ENCODE measurements at places on chromosomes 7 and 10.

GRCh38 chr10:61417661-61418060, 35.5 kb downstream of the TMEM26 start:
- DNase-seq: no peak

DNA sequence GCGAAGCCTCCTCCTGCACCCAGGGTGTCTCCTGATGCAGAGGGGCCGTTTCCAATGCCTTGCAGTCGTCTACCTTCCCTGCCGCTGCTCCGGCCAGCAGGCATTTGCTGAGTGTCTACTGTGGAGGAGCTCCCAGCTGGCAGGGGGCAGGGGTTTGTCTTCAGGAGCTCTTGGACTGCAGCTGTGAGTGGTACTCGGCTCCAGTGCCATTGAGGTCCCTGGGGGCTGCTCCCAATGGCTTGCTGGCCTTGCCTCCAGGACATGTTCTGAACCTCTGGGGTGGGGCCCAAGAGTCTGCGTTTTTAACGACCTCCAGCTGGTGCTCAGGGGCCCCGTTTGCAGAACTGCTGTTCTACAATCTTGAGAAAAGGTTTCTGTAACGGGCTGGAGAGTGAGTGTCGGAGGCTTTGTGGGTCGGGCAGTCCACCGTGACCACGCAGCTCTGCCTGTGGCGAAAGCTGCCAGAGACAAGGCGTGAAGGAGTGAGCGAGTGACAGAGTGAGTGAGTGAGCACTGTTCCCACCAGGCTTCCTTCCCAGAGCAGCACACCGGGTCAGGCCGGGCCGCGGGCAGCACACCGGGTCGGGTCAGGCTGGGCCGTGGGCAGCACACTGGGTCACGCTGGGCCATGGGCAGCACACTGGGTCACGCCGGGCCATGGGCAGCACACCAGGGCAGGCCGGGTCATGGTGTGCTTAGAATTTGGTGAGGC, 520.2 kb downstream of the PTPRN2 start:
- no peak for DNase-seq

GRCh38 chr10:88012641-88013040, 149.2 kb downstream of the PTEN start:
- DNase-seq: no peak

GRCh38 chr10:119209035-119209735, 1.8 kb downstream of the GRK5 start:
- DNase-seq: peak; percentile 49

DNA sequence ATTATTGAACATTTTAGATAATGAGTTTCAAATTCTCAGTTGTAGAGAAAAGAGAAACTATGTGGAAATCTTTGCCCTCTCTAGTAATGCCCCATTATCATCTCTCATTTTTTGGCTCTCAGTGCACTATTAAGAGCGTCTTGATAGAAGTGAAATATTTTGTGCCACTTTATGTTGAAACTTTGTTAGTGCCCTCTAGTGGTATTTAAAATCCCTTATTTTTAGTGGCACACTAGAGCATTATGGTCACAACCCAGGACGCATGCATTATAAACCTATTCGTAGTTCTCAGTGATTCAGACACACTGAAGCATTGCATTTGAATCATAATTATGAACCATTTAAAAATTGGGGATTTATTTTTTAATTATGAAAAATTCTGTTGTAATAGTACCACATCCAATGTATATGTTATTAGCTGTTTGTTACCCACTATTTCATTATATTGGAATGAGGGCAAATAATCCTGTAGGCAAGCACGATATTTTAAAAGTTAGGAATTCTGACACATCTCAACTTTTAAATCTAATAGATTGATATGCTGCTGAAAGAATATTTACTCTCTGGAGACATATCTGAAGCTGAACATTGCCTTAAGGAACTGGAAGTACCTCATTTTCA, 21.9 kb downstream of the PDCD4 start:
- no peak for DNase-seq

DNA sequence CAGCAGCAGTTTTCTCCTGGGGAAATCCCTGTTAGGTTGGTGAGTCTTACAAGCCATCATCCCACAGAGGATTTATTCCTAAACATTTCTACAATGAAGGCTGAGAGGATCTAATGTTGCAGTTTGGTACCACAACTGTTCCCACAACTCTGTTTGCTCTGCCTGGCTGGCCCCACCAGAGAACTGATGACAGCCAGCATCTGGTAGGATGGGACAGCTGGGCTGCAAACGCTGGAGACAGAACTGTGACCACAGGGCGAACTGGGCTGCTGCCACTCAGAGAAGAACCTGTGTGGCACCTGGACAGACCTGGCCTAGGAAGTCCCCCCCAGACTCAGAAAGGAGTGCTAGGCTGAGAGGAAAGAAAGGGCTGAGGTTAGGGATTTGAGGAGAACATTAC, 94.8 kb downstream of the CALN1 start:
- no peak for DNase-seq
